ENCODE measurements at places on chromosomes 3 and 15.

DNA sequence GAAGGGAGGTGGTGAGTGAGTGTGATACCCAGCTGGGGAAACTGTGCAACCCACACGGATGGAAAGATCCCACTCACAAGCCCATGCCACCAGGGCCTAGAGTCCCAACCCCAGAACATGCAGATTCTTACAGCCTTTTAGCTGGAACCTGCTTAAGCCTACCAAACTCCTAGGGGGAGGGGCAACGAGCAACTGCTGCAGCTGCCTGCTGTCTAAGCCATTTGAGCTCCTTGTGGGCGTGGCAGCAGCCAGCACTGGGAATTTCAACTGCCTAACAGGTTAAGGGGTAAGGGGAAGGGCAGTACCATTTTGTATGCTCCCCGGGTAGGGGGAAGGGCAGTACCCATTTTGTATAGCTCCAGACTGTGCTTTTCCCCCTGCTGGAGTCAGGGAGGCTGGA lies 673.2 kb upstream of the BCHE start:
- DNase-seq: no peak

DNA sequence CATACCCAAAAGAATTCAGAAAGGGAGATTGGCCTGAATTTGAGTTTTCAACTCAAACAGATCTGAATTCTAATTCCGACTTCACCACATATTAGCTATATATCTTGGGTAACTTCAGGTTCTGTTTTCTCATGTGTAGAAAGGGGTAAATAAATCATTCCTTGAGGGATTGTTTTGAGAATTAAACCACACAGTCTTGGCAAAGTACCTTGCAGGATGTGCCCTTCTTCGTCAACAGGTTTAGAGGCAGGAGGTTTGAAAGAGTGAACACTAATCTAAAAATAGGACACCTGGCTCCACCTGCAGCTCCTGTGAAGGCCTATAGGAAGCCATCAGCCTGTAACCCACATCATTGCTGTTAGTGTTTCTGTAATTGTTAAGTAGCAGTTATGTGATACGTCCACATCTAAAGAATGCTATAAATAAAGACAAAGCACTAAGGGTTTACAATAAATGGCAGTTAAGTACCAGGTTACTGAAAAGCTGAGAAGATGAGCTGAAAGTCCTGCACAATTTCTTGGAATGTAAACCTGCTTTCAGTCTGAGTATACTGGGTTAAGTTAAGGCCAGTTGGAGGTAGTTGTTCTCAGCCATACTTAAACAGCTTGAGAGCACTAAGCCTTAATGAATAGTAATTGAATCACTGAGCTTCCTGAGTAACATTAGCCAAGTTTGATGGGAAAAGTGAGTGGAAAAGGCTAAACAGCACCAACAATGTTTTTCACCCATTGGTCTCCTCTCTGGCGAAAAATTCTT lies 6.0 kb downstream of the CCDC80 start:
- no peak for DNase-seq

DNA sequence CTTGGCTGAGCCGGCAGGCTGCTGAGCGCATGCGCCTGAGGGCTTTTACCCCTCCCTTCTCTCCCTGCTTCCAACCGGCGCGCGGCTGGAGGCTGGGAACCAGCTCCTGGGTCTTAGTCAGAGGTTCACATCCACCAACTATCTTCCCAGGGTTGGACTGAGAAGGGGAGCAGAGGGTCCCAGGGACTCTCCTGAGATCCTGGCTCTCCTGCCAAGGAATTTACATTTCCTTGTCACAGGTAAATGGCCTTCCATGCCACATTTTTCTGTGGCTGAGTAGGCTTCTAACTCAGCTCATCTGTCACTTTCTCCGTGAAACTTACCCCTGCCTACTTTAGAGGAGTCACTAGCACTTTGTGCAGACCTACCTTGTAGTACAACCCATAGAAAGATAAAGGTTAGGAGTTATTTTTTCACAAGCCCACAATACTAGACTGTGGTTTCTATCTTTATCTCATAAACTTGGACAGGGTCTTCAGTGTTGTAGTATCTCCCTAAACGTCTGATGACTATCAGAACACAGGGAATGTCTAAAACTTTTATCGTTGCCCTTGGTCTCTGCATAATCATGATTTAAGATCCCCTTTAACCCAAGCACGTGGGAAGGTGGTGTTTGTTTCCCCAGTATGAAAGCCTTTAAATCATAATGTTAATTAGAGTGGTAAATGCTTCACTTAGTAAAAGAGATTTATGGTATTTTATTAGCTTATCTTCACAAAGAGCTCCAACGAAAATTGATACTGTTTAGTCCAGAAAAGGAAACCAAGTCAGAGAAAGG lies 638 bp upstream of the TBC1D5 start:
- DNase-seq: no peak

DNA sequence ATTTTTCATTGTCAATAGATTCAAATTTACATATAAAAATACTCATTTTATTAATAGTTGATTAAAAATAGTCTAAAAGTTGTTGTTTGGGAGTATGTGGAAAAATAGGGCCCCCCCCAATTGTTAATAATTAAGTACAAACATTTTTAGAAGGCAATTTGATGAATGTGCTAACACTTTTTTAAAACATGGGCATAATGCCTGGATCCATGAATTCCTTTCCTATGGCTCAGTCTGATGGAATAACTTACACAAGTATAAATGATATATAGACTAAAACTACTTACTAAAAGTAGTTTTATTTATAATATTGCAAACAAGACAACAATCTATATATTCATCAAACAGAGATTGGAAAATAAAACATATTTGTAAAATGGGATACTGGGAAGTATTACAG lies 247.2 kb upstream of the LRRN1 start:
- no peak for DNase-seq

DNA sequence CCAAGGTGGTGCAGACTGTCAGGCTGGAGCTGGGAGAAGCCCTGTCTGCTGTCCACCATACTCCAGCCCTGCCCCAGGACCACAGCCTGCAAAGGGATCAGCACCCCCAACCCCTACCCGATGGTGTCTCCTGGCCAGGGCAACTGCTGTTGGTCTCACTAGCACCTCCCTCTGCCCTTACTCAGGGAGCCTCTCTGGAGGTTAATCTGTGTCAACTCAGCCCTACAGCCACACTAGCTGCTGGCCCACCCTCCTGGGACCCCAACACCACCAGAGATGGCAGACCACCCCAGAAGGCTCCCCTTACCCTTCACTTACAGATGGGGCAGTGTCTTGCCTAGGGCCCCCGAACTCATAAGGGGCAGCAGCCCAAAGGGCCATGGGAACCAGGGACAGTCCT lies 65.2 kb downstream of the TLE3 start:
- DNase-seq: no peak

DNA sequence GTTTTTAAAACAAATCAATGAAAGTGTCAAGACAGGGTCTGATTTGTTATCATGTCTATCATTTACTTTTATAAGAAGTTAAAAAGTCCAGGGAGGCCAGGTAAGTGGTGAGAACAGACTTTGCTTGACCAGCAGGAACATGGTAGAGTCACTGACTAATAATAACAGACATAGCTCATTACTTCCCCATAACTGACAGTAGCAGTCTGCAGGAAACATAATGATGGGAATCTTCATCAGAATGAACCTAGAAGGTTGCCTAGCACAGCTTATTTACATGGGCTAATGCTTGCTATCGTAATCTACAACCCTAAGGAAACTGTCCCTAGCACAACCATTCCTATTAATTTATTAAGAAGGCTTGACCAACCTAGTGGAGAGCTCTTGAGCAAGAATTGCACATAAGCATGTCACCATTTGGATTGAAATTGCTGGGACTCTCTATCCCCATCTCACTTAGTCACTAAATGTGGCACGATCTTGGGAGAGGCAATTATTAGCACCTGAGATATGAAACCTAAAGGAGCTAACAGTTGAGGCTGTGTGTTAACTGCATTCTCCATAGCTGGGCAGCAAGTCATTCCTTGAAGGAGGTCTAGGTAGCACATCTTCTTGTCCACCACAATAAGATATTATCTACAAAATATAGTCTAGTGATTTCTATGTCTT lies 139.6 kb upstream of the ZBTB20 start:
- no peak for DNase-seq

GRCh38 chr15:46309914-46310313 lies 675.1 kb downstream of the SQOR start:
- no peak for DNase-seq

DNA sequence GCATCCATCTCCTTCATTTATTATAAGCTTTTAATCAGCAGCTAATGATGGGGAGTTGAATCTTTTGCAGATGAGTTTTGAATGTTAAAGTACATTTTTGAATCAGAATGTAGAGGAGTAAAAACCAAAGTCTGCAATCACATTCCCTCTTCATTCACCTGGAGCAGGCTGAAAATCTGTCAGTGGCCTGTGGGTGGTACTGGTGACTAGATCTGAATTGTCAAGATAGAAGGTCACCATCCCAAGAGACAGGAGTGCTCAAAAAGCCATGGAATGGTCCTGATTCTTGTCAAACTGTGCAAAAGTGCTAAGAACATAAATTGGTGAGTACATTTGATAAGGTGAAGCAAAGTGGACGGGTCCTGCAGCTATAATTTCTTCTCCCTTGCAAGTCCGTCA lies 881.3 kb upstream of the NR2F2 start:
- DNase-seq: no peak

- no peak for DNase-seq
Observed at GRCh38 chr15:32956711-32957110, 237.8 kb downstream of the FMN1 start.

GRCh38 chr3:59429198-59429597 lies 379.4 kb upstream of the CFAP20DC start:
- DNase-seq: no peak

- no peak for DNase-seq
Observed at GRCh38 chr15:40420071-40420713, 14.6 kb downstream of the IVD start.

DNA sequence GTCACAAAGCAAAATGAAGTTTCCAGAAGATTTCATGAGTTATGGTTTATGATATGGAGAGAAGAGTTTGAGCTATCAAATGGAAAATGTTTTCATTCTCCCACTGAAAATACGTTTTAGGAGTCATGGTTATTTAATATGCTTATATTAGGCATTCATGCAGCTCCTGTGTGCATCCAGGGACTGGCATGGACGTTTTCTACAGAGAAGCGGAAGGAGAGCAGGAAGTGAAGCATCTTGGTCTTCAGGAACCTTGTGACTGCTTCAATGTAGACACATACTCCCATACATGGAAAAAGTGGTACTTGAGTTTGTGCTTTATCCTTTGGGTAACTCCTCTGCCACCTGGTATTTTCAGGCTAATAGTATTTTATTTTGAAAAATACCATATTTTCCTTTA lies 43.3 kb upstream of the TOP2B start:
- DNase-seq: no peak

DNA sequence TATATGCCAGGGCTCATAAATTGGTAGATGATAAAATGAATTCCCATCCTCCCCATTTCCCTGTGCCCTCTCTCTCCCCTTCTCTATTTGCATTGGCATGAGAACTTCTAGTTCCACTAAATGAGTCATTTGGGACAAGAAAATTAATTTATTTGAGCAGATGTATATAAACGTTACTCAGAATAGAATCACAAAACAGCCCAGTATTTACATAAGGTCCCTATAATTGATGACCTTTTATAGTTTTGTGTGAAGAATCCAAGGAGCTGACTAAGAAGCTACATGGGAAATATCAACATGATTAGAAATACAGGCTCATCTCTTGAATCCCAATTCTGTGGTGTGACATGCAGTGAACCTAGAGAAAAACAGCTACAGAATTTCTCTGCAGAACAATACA lies 617.7 kb upstream of the NR2F2 start:
- no peak for DNase-seq

DNA sequence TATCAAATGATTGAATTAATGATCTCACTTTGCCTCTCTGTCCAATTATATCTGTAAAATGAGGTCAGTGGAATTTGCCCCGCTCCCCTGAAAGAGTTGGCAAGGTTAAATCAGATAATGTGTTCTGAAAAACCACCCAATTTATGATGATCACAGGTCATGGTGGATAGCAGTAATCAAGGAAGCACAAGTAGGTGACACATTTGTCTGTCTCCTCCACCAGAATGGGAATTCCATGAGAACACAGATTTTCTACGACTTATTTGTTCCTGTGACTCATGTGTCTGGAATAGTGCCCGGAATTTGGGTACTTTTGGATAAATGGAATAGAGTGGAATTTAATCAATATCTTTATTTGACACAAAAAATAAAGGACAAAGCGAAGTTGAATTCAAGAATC lies 220.9 kb upstream of the SUCLG2 start:
- no peak for DNase-seq

GRCh38 chr3:23209747-23210487 lies 6.8 kb downstream of the UBE2E2 start:
- DNase-seq: no peak

DNA sequence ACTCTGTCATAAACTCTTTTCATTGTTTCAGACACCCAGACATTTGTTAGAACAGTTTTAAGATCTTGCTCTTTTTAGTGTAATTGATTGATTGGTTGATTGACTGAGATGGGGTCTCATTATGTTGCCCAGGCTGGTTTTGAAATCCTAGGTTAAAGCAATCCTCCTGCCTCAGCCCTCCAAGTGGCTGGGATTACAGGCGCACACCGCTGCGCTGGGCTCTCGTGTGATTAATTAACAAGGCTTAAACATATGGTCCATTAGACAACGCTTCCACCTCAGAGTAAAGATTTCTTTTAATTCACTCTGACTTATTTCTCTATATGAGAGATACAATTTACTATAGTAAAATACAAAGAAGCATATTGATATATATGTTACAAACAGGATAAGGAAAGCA lies 114.0 kb upstream of the C2CD4B start:
- DNase-seq: no peak

GRCh38 chr15:85422607-85423006 lies 42.2 kb downstream of the AKAP13 start:
- no peak for DNase-seq

GRCh38 chr15:100732211-100733055 lies 130.0 kb downstream of the ASB7 start:
- DNase-seq: no peak

DNA sequence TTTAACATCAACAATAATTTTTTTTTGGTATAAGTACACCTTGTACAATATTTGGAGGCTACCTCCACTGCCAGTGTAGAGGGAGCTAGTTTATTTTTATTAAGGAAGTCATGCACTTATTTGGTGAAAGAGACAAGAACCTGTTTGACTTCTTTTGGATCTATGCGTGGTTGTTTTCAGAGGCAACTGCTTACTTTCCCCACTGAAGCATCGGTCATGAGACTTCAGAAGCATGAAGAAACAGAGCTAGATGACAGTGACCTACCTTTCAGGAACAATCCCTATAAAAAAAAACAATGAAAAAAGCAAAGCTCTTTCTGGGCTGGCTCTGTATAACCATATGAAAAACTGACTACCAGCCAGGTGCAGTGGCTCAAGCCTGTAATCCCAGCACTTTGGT lies 20.0 kb upstream of the ZNF148 start:
- DNase-seq: no peak

GRCh38 chr3:153595186-153595815 lies 433.3 kb downstream of the RAP2B start:
- DNase-seq: no peak

Measured in activated T-helper 1 cell treated with Interleukin-2 at 50 U/mL for 16 hours (primary cell).